Neural crest cell (in vitro differentiated cells): ENCODE measurements at places on chromosomes 7 and 10.

DNA sequence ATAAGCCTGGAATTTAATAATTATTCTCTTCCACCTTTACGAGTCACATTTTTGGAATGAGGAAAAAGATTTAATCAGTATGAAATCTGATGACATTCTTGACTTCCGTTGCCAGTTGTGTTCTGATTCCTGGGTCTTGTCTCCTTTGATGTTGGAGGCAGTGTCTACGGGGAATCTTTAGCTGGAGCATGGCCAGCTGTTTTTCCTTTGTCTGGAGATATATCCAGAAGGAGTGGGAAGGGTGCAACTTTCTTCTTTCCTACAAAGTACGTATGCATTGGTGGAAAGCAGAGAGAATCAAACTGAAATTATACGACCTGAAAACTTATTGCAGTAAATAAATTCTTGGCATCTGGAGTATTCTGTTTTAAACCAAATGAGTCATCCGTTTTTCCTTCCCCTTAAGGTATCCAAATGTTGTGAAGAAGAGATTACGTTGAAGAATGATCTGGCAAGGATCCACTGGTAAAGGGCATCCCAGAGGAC lies 6.9 kb upstream of the GNG11 start:
- H3K27me3 ChIP-seq = no peaks in the 10 kb centered on the region
- H3K27ac ChIP-seq = no peak overlapping the region
- DNase-seq = no peak

GRCh38 chr7:25926451-25926850 lies 225.5 kb upstream of the NFE2L3 start:
- peaks cover 5% of the 10 kb centered on the region for H3K27me3 ChIP-seq
- no peak for DNase-seq
- H3K4me3 ChIP-seq = no peak overlapping the region
- no peaks in the 10 kb centered on the region for H3K36me3 ChIP-seq
- no peaks in the 10 kb centered on the region for H3K4me1 ChIP-seq

GRCh38 chr7:1721047-1721690 lies 51.1 kb downstream of the ELFN1 start:
- no peaks in the 10 kb centered on the region for H3K36me3 ChIP-seq
- peaks cover 12% of the 10 kb centered on the region for H3K4me1 ChIP-seq
- no peak for DNase-seq
- no peak overlapping the region for H3K27ac ChIP-seq

DNA sequence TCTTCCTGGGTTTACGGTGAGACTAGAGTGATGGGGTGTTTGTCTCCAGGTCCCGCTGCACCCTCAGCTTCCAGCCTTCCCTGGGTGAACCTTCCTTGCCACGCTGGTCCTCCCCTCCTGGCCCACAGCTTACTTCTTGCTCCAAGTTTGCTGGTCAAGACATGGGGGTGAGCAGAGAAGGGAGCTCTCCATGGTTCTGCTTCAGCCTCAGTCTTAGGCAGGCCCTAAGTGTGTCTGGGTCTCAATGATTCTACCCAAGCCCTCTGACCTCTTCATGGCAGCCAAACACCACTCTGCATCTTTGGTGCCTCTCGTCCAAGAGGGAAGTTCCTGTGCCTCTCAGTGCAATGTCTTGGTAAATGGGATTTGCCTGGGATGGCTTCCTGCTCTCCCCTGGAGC lies 356.5 kb upstream of the KLF6 start:
- H3K27ac ChIP-seq = no peak overlapping the region
- peaks cover 5% of the 10 kb centered on the region for H3K4me1 ChIP-seq

DNA sequence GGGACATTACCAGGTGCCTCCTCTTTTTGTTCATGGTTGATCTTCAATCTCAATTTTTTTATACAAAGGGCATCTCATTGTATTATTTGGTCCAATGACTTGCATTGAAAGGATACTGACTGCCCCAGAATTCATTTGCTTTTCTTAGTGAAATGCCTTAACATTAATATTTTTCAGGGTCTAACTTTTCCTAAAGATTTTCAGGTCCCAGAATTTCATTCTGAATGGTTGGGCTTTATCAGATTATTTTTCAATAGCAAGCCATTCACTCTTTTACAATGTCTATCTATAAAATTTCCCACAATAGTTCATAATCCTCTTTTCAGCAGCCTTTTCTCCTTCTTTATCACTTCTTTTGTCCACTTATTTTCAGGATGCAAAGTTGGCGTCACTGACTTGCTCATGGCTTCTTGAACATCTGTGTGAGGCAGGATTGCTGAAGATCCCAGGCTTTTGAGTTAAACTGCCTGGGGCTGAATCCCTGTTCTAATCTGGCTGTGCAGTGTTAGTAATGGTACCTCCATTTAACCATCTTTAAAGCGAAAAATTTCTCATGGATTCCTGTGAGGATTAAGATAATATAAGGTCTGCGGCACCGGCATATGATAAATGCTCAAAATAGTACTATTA lies 131.7 kb upstream of the HDAC9 start:
- DNase-seq = no peak
- no peaks in the 10 kb centered on the region for H3K36me3 ChIP-seq
- no peaks in the 10 kb centered on the region for H3K27me3 ChIP-seq

DNA sequence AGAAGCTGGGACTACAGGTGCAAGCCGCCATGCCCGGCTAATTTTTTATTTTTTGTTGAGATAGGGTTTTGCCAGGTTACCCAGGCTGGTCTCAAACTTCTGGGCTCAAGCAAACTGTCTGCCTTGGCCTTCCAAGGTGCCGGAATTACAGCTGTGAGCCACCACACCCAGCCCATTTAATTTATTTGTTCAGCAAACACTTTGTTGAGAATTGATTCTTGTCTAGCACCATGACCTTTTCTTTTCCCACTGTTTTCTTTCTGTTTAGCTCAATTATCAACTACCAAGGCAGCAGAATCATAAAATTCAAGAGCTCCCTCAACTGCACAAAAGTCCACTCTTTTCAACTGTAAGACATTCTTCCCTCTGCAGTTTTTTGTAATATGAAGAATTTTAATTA lies 47.8 kb upstream of the PARD3 start:
- no peaks in the 10 kb centered on the region for H3K36me3 ChIP-seq
- DNase-seq = no peak
- H3K27ac ChIP-seq = no peak overlapping the region
- H3K4me3 ChIP-seq = no peak overlapping the region
- peaks cover 5% of the 10 kb centered on the region for H3K4me1 ChIP-seq

- no peak for DNase-seq
- H3K27me3 ChIP-seq = no peaks in the 10 kb centered on the region
- H3K4me1 ChIP-seq = no peaks in the 10 kb centered on the region
- H3K4me3 ChIP-seq = no peak overlapping the region
- H3K27ac ChIP-seq = no peak overlapping the region
- H3K36me3 ChIP-seq = peaks cover 28% of the 10 kb centered on the region
These were observed 16.9 kb downstream of the ZNF92 start for GRCh38 chr7:65390588-65390987.

DNA sequence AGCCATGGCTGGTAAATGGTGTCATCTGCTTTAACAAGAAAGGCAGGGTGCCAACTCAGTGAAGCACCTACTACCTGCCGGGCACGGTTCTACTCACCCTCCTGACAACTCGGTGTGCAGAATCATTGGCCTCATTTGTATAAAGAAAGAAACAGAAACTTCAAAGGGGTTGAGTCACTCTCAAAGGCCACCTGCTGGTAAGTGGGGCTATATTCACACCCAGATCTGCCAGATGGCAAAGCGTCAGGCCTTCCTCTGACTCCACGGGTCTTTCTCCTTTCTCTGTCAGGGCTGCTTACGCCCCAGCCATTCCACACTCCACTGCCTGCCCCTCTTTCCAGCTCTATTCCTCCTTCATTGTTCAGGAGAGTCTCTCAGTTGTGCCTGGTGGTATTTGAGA lies 309.2 kb downstream of the GFRA1 start:
- peaks cover 5% of the 10 kb centered on the region for H3K4me1 ChIP-seq
- no peak for DNase-seq
